ENCODE measurements at places on chromosomes 3 and 15.

DNA sequence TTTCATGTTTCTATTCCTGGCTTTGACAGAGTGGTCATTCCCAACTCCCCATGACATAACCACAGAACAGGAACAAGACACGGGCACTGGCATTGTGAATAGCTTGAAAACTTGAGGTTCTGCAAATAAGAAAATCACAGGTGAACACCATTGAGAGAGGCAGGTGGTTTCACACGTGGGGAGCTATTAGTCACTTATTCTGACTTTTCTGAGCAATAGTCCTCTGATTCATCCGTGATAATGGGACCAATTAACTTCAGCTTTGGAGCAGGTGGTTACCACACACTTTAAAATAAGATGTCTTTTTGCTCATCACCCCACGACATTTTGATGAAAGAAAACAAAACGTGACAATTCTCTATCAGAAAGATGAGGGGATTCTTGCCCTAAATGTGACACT, 224.7 kb downstream of the KLF13 start:
- DNase-seq: no peak

- no peak for DNase-seq
Observed at GRCh38 chr3:60333710-60334109, 917.5 kb downstream of the FHIT start.

DNA sequence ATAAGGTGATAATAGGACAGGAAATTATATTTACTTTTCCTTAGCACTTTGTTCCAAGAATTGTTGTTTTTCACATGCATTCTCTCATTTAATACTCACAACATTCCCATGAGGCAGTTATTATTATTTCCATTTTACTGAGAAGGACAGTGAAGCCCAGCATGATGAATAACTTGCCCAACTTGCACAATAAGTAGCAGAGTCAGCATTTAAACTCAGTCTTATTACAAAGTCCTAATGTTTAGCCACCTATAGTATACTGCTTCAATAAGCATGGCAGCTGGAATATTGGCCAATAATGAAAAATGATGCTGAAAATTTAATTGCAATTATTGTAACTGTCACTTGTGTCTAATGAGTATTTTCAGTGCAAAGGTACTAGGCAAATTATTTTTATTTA, 45.7 kb downstream of the SYNPR start:
- no peak for DNase-seq

DNA sequence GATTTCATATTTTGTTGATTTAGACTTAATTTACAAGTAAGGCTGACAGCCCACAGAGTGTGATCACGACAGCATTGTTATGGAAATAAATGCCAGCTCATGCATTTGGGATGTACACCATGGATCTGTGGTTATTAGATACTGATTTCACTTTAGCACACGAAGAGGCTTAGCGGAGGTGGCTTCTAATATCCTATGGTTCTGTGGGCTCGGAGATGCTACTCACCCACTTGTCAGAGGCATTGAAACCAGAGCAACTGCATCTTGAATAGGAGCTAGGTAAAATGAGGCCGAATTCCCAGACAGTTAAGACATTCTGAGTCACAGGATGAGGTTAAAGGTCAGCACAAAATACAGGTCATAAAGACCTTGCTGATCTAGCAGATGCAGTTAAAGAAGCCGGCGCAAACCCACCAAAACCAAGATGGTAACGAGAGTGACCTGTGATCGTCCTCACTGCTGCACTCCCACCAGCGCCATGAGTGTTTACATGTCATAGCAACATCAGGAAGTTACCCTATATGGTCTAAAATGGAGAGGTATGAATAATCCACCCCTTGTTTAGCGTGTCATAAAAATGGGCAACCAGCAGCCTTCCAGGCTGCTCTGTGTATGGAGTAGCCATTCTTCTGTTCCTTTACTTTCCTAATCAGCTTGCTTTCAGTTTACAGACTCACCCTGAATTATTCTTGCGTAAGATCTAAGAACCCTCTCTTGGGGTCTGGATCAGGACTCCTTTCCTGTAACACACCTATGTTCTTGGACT, 117.5 kb downstream of the PGPEP1L start:
- no peak for DNase-seq

DNA sequence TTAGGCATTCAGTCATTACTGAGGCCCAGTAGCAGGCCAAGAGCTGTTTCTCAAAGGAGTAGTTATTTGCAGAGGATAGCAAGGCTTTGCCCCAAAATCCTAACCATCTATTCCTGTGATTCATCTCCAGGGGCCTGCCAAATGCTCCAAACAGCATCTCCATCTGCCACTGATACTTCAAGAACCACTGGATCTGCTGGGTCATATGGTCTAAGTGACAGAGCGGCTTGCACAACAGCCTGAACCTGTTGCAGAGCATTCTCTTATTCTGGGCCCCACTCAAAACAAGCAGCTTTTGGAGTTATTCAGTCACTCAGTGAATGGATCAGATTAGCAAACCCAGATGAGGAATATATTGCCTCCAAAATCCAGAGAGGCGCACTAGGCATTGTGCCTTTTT, 68.8 kb upstream of the ALDH1A3 start:
- DNase-seq: no peak

GRCh38 chr3:197256836-197257444, 41.5 kb downstream of the DLG1 start:
- DNase-seq: peak; percentile 72

- no peak for DNase-seq
Observed at GRCh38 chr3:150789451-150789850, 26.5 kb upstream of the SIAH2 start.

- DNase-seq: no peak
Observed at GRCh38 chr3:184059424-184059823, 6.6 kb downstream of the HTR3C start.

GRCh38 chr15:60095711-60096110, 91.6 kb downstream of the FOXB1 start:
- no peak for DNase-seq

- DNase-seq: no peak
Observed at GRCh38 chr15:56045068-56045748, 51.8 kb upstream of the NEDD4 start.

GRCh38 chr3:113626503-113627371, 69.7 kb downstream of the USF3 start:
- peak; percentile 21 for DNase-seq

DNA sequence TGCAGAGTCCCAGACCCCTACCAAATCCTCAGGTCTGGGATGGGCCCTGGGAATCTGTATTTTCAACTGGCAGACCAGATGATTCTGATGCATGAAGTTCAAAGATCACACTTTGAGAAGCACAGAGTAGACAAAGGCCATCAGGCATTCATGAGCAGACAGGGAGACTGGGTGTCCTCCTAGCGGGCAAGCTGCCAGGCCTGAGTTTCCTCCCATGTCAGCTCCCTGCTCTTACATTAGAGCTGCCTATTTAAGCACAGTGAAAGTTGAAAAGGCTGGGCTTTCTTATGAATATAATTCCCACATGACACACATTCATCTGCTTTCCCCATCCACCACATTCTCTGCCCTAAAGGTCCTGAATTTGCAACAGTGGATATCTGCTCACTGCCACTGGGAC, 14.0 kb downstream of the CAPN3 start:
- DNase-seq: no peak

GRCh38 chr3:143529018-143529478, 319.2 kb downstream of the SLC9A9 start:
- DNase-seq: no peak

DNA sequence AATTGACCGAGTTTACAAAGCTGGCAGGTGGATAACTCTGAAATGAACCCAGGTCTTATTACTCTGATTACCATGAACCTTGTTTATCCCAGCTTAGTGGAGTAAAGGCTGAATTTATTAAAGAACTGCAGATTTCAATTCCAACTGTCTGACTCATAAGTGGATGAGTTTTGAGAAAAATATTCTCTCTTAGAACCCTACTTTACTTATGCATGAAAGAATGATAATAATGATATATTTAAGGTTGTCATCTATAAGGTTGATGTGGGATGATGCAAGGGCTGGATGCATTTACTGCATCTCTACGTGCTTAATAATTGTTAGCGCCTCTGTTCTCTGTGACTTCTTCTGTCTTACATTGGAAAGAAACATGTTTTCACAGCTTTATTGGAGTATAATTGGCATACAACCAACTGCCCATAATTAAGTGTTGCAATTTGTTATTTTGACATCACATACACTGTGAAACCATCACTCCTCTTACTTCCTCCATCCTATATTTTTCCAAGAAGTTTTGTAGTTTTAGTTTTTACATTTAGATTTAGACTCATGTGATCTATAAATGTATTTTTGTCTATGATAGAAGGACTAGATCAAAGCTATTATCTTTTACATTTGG, 771.2 kb upstream of the ARRDC4 start:
- DNase-seq: no peak

DNA sequence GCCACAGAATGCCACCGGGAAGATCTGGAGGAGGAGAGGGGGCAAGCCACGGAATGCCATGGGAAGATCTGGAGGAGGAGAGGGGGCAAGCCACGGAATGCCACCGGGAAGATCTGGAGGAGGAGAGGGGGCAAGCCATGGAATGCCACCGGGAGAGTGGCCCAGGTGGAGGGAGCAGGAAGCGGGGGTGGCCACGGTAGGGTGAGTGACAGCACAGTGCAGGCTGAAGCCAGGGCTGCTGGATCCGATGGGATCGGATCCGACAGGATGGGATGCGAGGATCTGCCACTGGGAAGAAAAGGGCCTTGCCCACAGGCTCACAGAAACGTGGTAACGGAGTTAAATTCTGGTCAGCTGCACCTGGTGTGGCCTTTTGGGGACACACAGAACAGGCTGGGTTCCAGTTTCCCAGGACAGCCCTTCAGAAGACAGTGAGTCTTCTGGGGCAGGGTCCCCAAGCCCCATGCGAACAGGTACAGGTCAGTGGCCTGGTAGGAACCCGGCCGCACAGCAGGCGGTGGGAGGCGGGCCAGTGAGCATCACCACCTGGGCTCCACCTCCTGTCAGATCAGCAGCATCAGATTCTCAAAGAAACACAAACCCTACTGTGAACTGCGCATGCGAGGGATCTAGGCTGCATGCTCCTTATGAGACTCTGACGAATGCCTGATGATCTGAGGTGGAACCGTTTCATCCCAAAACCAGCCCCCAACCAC, 58.8 kb downstream of the XXYLT1 start:
- DNase-seq: no peak

DNA sequence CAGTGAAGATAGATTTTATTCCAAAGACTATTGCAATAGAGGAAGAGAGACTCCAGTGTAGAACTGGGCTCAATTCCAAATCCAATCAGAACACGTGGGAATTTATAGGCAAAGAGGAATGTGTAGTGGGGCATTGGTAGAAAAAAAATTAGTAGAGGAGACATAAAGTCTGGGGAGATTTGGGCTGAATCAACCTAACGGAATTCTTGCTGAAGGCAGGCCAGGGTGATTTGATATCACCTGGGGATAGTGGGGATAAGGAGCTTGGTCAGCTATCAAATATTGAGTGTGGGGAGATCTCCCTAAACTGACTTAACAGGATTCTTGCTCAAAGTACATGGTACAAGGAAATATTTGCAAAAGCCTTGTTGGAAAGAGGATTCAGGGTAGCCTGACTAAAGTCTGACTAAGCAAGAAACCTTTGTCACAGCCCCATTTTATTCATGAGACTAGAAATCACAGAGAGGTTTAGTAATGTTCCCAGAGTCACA, 29.6 kb downstream of the SST start:
- DNase-seq: no peak

DNA sequence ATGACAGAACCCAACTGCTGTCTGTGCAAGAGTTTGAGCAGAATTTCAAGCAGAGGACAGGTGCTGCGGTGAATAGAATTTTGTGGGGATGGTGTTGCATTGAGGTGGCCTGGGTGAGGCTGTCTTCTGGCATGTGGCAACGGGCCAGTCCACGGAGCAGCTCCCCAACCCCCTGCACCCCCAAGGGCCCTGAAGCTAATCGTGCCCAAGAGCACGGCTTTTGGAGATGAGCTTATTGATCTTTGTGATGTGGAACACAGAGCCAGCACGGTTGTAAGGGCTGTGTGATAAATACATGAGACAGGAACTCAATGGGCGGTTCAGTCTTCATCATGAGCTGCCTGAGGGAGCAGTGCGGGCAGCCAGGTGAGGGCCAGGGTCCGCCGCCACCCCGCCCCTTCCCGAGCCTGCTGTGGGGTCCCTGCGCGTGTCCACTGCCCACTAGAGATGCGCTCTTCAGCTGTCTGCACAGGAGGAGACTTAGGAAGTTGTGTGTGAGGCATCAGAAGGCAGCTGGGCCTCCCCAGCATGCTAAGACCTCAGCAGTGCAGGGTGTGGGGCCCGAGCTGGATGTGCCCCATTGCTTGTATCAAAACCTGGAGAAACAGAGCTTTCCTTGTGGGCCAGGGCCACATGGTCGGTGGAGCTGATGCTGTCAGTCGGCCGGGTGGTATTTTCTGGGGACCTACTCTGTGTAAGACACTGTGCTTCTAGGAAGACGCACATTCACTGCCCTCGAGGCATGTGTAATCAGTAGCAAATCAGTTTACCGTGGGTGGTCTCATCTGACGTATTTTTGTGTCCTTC, 90.5 kb downstream of the CHRNA7 start:
- DNase-seq: no peak

GRCh38 chr15:100001405-100001804, 268.2 kb upstream of the LYSMD4 start:
- DNase-seq: no peak

- no peak for DNase-seq
Observed at GRCh38 chr3:136544532-136544931, 207.6 kb downstream of the STAG1 start.

DNA sequence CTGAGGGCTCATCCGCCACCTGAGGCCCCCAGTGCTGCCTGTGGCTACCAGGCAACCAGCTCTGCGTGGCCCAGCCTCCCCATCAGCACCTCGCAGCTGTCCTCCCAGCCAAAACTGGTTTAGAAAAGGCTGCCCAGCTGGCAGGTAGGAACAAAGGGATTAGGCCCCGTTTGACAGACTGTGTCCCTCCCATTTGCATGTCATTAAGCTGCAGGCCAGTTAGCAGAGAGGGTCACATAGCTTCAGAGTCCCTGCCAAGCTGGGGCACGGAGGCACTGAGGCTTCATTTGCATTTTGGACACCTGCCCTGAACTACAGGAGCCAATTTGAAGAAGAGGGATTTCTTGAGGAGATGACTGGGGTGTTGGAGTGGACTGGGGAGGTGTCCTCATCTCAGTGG, 177.9 kb downstream of the TLE3 start:
- DNase-seq: no peak

DNA sequence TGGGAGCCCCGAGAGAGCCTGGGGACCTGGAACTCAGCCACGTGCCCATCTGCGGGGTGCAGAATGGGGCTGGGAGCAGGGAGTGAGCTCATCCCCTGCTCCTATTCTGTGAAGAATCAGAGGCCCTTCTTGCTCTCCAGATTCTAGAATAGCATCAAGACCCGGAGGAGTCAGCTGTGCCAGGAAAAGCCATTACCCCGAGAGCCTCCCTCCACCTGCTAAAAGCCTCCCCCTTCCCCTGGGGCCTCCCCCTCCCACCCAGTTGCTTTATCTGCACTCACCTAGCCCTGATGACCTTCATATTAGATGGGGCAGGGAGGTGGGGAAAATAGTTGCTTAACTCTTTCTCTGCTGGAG, 23.1 kb downstream of the CCDC33 start:
- no peak for DNase-seq

- no peak for DNase-seq
Observed at GRCh38 chr3:535566-536416, 339.2 kb downstream of the CHL1 start.

All from NCI-H1694 (cell line).